ENCODE measurements at places on chromosomes 3 and 15.

GRCh38 chr3:101643861-101644613 is 32.9 kb downstream of the ZBTB11 start:
- no peak for DNase-seq

DNA sequence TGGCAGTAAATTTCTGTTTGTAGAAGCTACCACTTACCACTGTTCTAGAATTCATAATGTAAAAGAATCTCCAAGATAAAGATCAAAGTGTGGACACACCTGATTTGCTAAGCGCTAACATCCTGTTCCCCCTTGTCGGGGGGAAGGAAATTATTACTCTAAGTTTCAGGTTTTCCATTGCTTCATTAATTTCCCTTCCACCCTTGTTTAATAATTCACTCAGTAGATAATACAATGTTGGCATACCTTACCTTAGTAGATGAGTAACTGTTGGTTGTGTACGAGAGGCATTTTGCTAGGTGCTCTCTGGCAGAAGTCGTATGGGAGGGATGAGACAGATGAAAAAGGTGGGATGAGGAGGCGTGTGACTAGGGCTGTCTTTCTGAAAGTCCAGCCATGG is 641.2 kb upstream of the ARRDC4 start:
- DNase-seq = no peak

DNA sequence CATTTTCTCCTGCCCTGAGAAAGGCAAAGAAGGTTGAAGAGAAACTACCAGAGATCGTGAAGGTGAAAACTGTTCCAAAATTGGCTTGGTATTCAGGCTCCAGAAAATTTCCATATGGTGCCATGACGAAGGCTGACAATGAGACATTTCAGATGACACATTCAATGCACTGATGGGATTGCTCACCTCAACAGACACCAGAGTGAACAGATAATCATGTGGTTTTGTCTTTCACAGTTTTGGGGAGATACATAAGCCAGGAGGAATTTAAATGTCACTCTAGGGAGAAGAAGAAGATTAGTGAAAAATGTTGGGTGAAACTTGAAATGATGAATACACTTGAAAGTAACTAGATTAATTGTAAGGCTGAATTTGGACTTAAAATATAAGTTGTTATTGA is 339.7 kb upstream of the EPHA3 start:
- DNase-seq = no peak

DNA sequence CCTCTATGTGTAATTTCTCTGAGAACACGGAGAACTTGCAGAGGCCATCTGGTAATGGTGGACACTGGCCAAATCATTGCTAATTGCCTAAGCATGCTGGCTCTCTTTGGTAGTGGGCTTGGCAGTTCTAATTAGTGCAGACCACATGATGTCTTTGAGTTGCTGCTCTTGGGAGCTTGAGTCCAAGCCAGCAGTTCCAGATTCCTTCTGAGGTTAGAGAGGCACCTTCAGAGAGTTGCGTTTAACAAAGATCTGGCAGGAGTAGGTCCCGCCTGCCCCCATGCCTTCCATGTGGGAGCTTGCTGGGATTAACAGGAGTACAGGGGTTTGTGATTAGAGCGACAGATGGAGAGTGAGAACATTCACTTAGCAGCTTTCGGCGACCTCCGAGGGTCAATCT is 449.0 kb upstream of the LMCD1 start:
- DNase-seq = no peak

DNA sequence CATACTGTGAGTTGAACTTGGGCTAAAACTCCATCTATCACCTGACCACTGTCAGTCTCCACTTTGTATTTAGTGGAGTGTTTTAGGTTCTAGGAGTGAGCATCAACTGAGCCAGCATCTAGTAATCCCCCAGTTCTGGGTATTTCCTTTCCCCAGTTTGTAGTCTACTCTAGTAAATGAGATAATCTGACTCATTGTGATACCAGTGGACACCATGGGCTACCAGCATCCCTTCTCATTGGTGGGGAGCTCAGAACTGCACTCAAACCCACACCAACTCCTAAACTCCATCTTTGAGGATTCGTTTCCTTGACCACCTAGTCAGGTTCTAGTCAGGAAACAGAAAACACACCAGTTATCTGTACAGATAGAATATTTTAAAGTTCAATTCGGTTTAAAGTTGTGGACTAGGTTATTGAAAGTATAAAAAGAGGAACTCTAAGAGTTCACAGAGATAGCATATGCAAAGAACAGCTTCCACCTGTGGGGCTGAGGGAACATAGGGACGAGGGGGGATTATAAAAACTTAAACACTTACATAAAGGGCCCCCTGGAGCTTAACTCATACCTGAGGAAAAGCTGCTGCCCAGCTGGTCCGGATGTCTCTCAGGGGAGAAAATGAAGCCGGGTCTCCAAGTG is 36.0 kb downstream of the LEO1 start:
- no peak for DNase-seq

- DNase-seq = no peak
Measured at GRCh38 chr15:36484038-36484778, 95.2 kb upstream of the CDIN1 start.

GRCh38 chr3:51712511-51712931 is 5.7 kb downstream of the GRM2 start:
- no peak for DNase-seq

- DNase-seq = no peak
Measured at GRCh38 chr3:58072763-58073130, 64.5 kb downstream of the FLNB start.

- DNase-seq = no peak
Measured at GRCh38 chr15:74928771-74929198, 9.1 kb downstream of the COX5A start.

GRCh38 chr3:159187232-159187631 is 385.4 kb downstream of the MFSD1 start:
- no peak for DNase-seq

DNA sequence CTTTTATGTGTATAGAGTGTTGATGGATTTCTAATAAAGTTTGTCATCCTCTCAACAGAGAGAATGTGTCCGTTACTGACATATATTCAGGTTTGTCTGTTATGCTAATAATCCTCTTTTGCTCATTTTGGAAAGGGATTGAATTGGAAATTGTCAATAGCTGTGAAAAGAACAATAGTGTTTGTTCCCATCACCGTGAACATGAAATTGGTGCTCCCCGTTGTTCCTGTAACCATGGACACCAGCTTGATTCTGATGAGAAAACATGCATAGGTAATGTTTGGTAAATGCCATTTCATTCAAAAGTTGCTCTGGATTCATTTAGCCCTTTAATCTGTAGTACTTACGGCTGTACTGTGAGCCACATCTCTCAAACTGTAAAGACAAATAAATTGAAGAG is 707.0 kb upstream of the GOLIM4 start:
- DNase-seq = no peak

DNA sequence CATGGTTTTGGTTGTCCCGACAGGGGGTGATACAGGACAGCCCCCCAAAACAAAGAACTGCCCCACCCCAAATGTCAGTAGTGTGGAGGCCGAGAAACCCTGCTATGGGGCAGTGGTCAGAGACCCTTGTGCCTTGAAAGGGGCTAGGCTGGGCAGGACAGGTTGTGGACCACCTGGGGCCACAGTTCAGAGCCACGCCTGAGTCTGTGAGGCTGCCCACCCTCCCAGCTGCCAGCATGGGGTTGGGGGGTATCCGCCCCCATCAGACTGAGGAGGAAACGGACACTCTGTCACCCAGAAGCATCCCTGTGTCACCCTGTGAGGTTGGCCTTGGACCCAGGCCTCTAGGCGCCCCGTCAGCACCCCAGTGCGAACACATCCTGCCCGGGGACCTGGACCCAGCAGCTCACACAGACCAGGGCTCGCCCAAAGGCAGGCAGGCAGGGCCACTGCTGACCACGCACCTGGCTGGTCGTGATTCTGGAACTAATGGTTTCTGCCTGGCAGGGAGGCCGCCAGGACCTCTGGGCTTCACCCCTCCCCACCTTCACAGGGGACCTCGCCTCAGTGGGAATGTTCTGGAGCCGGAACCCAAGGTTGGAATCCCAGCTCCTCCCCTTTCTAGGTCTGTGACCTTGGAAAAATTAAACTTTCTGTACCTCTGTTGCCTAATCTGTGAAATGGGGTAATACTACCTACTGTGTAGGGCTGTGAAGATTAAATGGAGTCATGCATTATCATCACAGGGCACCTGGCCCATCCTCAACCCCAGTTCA is 1.4 kb downstream of the SLC41A3 start:
- DNase-seq = no peak

- no peak for DNase-seq
Measured at GRCh38 chr15:32833379-32833821, 115.6 kb downstream of the GREM1 start.

GRCh38 chr3:126852511-126852910 is 130.4 kb upstream of the PLXNA1 start:
- DNase-seq = no peak

DNA sequence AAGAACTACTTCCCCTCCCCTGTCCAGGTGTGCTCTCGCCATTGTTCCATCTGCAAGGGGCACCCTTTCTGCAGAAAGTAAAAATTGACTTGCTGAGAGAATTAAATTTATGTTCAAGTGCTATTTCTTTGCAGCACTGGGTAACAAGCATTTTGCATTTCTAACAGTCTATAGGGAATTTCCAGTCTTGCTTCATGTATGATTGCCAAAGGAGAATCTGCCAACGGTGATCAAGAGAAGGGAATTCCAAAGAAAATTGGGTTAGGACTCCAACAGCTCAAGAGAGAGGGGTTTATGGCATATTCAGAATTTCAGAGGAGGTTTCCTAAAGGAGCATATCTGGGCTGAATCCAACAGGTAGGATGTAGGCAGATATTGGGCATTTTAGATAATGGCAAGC is 136.7 kb upstream of the WNT5A start:
- no peak for DNase-seq

DNA sequence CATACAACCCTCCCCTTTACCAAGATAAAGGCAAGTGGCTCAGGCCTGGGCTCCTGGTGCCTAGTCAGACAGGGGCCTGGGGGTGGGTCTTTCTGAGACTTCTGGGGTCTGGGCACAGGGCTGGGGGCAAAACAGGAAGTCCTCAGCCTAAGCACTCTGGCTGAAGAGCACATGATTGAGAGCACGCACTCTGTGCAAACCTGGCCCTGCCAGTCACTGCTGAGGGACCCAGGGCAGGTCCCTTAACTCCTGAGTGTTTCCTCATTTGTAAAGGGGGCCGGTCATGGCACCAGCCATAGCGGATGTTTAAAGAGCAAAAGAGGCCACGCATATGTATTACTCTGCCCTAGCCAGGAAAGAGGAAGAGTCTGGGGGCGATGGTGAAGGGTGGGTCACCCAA is 16.0 kb downstream of the TKT start:
- DNase-seq = no peak

DNA sequence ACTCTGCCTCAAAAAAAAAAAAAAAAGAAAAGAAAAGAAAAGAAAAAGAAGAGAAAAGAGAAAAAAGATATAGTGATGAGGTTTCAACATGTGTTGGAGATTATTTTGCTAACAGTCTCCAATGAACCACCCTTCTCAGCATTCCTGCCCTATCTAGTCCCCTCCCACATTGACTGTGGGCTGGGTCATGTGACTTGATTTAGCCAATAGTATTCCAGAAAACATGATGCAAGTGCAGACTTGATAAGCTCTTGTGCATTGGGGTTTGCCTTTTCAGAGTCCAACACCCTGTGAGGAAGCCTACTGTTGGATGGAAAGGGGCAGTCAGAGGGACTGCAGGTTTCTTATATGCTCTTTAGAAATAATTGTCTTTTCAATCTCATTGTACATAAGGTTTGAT is 37.8 kb upstream of the MED12L start:
- no peak for DNase-seq

GRCh38 chr3:113329757-113330156 is 111.5 kb downstream of the CFAP44 start:
- DNase-seq = no peak

- DNase-seq = no peak
Measured at GRCh38 chr15:31934821-31935220, 95.5 kb upstream of the CHRNA7 start.
